ENCODE measurements at places on chromosomes 13 and 19. TPM values are rescaled to one million over a fixed set of nuclear protein-coding genes. Genes with fewer than 3 reads are reported as not detected.

- DNase-seq: no peak
Observed at GRCh38 chr19:35403116-35403760, 32.4 kb downstream of the GPR42 start.

GRCh38 chr19:45027371-45027770 is 11.5 kb upstream of the CLASRP start:
- DNase-seq: no peak

- no peak for DNase-seq
Observed at GRCh38 chr13:110272227-110272626, 34.7 kb downstream of the COL4A1 start.

Gene NFKBIB
- 13.9 TPM for total RNA-seq

Gene COL5A3
- 4.4 TPM for total RNA-seq

DNA sequence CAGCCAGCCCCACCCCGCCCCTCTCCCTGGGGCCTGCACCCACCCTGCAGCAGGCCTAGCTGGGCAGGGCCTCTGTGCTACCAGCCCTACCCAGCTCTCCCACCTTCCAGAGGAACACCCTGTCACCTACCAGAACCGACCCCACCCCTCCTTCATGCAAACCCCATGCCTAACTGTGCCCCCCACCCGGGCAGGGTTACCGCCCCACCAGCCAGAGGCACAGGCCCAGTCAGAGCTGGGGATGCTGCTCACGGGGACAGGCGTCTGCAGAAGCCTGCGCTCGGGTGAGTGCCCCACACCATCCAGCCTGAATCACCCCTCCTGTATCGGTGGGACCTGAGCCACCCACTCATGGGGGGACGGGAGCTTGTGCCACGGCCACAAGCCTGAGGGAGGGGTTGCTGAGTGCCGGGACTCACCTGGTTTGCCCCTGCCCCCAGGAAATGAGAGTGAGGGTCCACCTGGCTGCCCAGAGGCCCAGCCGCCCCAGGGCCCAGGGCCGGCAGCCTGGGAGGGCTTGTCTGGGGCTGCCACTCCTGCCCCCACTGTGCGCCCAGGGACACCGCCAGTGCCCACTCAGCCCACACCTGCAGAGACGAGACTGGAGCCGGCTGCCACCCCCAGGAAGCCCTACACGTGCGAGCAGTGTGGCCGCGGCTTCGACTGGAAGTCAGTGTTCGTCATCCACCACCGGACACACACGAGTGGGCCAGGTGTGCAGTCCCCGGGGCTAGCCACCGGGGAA is 3.8 kb downstream of the ZNF446 start:
- DNase-seq: no peak

Gene LDLR
- total RNA-seq: 95.1 TPM

Gene IGLON5
- 25.9 TPM for total RNA-seq

DNA sequence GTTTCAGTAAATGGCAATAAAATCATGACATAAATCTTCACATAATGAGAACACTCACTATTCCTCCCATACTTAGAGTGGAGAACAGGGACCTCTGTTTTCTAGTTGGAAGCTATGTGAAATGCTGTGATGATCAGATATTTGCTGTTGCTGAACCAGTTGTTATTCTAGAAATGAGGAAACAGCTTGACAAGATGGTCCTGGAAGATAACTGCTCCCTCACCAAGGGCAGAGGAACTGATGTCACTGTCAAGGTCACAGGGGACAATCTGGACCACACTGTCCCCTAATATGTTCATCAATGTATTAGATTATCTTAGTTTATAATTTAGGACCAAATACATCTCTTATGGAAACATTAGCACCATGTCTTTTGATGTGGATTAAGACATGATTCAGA is 1173.3 kb downstream of the PCDH17 start:
- DNase-seq: no peak

- DNase-seq: no peak
Observed at GRCh38 chr13:83151308-83151660, 731.0 kb downstream of the SLITRK1 start.

Gene STK24
- 92.1 TPM for total RNA-seq

Gene ZNF823
- 8.9 TPM for total RNA-seq

DNA sequence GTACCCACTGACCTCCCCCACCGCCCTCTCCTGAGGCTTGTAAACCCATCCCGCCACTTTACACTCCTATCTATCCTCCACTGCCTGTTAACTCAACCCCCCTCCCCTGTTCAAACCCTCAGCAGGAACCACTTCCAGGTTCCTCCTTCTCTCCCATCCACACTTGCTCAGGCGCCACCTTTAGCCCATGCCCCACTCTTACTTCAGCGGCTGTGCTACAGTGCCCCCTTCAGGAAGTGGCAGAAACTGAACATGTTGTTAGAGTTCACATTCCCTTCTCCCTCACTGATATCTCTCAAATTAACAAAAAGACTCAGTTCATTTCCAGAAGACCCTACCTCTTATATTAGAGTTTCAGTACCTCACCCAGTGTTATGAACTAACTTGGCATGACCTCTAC is 49.4 kb downstream of the ZNF91 start:
- DNase-seq: no peak

- no peak for DNase-seq
Observed at GRCh38 chr19:49188626-49189200, 31.1 kb downstream of the TRPM4 start.

- DNase-seq: no peak
Observed at GRCh38 chr19:34540811-34541557, 59.4 kb downstream of the WTIP start.

Gene TSKS
- total RNA-seq: not detected

Gene ADGRE3
- total RNA-seq: not detected

DNA sequence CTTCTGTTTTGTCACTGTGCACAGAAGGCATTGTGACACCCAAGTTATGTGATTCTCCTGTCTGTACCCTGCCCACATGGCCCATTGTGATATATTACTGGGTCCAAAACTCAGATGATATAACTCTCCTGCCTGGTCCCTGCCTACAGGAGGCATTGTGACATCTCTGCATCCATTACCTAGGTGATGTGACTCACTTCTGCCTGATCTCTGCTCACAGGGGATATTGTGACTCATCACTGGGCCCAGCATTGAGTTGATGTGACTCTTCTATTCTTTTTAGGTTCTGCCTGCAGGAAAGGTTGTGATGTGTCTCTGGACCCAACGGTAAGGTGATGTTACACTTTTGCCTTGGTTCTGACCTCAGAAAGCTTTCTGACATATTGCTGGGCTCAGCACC is 67.9 kb upstream of the ZNF724 start:
- no peak for DNase-seq

GRCh38 chr13:90576067-90576466 is 771.4 kb upstream of the MIR17HG start:
- no peak for DNase-seq

DNA sequence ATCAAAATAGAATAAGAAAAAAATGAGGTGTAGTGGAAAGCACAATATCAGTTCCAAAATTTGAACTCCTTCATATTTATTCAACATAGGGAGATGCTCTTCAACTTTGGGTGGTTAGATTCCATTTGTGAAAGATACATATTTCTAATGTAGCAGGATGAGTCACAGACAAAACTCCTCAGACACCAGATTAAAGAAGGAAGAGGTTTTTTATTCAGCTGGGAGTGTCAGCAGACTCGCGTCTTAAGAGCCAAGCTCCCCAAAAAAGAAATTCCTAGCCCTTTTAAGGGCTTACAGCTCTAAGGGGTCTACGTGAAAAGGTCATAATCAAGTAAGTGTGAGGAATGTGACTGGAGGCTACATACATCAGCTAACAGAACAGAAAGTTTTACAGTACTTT is 6.8 kb upstream of the ZNF765 start:
- no peak for DNase-seq

Gene MED29
- 36.1 TPM for total RNA-seq

- DNase-seq: no peak
Observed at GRCh38 chr13:63773476-63773875, 2357.8 kb upstream of the PCDH20 start.

Gene CATSPERD
- not detected for total RNA-seq

Gene TRAPPC5
- total RNA-seq: 83.9 TPM

Gene CEACAM1
- total RNA-seq: 1.4 TPM

Gene FGF21
- total RNA-seq: not detected

Gene GET3
- 49.8 TPM for total RNA-seq

DNA sequence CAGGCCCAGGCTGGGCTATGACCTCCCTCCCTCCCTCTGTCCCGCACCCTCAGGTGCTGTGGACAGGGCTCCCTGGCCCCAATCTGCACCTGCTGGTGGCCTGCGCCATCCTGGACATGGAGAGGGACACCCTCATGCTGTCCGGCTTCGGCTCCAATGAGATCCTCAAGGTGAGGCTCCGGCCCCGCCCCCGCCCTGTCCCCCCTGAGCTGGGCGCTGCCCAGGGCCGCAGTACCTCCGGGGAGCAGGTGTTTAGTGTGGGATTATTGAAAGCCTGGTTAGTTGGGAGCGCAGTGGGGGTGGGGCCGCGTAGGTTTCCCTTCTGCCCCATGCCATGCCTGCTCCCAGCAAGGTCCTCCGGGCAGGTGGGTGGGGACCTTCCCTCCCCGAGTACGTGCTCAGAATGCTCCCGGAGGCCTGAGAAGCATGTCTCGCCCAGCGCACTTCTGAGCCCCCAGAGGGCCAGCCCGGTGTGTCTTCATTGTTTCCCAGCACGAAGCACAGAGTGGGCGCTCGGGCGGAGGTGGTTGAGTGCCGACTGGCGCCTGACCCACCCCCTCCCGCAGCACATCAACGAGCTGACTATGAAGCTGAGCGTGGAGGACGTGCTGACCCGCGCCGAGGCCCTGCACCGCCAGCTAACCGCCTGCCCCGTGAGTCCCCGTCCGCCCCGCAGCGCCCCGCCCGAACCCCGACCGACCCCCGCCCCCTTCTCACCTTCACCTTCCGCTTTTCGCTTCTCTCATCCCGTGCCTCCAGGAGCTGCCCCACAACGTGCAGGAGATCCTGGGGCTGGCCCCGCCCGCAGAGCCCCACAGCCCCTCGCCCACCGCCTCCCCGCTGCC is 8.8 kb downstream of the IL4I1 start:
- DNase-seq: no peak

- DNase-seq: peak; percentile 38
Observed at GRCh38 chr13:38687246-38688229, 661 bp downstream of the FREM2 start.

DNA sequence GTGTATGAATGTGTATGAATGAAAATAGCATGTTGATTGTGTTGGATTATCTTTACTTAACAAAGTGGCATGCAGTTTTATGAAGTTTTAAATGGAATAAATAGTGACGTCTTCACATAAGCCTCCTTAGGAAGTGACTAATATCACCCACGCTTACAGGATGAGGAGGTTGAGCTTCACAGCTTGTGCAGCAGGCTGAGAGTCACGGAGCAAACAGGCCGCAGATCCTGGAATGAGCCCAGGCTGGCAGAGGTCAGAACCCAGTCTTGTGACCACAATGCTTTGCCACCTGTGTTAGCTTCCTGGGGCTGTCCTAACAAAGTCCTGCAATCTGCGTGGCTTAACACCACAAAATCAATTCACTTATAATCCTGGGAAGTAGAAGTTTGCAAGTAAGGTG is 20.8 kb downstream of the LAIR2 start:
- DNase-seq: no peak

DNA sequence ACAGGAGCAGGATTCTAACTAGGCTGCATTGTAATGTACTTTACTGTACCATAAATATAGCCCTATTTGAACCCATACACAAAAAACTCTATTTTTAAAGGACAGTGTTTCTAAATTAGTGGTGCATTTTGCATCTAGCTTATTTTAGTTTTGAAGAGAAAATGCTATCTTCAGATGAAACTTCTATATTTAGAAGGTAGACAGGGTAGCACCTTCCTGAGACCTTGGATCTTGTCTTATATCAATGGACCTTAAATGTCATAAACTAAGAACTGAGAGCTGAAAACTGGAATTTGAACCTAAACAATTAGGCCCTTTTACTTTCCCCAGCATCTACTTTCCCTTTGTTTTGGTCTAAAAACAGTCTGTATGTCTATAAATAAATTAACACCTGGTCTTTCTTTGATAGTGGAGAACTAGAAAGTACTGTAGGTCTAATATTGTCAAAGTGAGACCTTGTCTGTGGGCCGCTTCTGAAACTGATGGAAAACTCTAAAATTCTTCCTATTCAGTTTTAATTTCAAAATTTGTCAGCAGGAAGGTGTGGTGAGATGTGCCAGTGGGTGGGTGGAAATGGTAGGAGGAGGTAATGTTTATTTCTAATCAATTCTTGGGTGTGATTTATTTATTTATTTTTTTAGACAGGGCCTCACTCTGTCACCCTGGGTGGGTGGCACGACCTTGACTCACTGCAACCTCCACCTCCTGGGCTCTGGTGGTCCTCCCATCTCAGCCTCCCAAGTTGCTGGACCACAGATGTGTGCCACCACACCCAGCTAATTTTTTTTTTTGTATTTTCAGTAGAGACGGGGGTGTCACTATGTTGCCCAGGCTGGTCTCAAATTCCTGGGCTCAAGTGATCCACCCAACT is 10.1 kb downstream of the COG3 start:
- no peak for DNase-seq
